HS-5 (cell line): ENCODE measurements at places on chromosomes 4 and X.

DNA sequence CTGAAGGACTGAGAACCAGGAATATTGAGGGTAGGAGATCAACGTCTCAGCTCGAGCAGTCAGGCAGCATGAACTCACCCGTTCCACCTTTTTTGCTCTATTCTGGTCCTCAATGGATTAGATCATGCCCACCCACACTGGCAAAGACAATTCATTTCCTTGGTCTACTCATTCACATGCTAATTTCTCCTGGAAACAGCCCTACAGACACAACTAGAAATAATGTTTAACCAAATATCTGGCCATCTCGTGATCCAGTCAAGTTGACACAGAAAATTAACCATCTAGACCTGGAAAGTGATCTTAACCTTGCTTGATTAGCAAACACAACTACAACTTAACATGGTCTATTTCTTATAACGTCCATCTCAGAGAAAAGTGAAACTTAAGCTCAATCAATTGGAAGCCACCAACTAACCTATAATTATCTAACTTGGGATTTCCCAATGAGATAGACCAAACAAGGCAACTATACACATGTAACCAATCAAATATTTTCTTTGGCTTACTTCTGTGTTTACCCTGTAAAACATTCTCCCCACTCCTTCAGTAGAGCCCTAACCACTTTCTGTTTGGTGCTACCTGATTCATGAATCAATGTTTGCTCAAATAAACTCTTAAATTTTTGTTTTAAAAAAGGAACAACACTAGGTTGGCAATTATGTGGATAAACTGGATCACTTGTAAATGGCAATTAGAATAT lies 69.7 kb upstream of the MAMLD1 start:
- DNase-seq: no peak

- peak; percentile 46 for DNase-seq
Observed at GRCh38 chr4:10655968-10656367, 28.6 kb downstream of the CLNK start.

- DNase-seq: no peak
Observed at GRCh38 chr4:6231663-6232165, 31.4 kb upstream of the JAKMIP1 start.

DNA sequence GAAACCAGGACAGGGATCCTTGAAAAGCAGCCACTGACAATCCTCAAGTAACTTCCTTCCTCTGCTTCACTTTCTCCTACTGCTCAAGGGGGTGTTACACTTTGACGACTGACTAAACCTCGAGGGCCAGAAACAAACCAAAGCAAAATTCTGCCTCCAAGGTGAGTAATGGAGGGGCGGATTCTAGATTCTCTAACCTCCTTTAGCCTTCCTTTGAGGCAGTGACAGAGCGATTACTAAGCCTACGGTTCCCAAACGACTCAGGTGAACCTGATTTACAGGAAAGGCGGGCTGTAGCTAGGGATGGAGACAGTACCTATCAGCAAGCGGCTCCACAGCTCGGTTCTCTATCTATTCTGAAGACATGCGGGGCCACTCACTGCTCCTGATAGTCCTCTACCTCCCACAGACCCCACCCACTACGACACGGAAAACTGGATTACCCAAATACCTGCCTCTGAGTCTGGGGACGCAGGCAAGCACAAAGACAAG lies 487 bp downstream of the TBCK start:
- no peak for DNase-seq

DNA sequence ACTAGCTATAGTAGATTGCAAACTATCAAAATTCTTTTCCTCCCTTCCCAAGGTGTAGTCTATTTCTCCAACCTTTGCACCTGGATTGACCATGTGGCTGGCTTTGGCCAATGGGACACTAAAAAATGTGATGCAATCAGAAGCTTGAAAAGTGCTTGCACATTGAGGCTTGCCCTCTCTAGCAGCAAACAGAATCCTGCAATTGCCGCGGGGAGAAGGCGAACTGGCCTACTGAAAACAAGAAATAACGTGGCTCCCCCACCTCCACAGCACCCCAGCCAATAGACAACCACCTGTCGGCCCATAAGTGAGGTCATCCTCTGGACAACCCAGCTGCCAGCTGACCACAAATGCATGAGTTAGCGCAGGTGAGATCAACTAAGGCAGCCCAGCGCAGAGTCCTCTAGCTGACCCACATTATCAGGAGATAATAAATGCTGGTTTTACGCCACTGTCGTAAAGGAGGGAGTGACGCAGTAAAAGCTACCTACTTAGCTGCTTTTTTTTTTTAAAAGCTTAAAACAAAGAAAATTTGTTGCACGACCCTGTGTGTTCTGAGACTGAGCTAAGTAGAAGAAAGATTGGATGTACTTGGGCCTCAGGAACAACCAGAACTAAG lies 95.2 kb downstream of the GK start:
- no peak for DNase-seq

GRCh38 chr4:144715230-144715629 lies 69.3 kb downstream of the HHIP start:
- no peak for DNase-seq

GRCh38 chr4:129747756-129748155 lies 651.8 kb downstream of the C4orf33 start:
- no peak for DNase-seq

DNA sequence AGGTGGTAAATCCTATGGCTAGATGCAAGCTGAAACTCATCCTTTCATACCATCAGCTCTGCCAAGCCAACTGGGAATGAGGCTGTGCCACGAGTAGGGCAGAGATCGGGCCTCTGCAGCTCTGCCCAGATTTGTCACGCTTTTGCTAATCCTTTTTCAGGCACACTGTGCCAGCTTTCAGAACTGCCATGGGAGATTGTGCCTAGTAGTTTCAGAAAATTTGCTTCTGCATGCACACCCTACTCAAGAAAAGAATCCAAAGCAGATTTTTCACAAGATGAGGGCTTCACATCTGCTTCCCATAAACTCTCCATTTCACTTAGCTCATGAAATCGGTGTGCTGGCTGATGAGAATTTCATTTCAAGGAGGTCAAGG lies 3.3 kb upstream of the ADH7 start:
- DNase-seq: no peak

DNA sequence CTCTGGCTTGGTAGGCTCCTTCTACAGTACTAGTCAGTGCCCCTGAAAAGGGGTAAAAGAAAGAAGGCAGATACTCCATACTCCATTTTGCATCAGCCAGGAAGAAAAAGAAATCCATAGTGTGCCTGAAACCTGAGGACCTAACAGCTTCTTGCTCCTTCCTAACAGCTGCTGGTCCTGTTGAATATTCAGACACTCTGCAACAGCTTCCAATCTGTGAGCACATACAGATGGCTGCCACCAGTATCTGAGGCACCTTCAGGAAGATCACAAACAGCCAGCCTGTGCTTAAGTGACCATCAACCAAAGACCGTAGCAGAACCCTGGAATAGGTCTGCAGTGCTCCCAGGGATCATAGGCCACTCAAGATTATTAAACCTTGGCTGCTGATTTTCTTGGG lies 4.3 kb downstream of the GIMD1 start:
- no peak for DNase-seq

DNA sequence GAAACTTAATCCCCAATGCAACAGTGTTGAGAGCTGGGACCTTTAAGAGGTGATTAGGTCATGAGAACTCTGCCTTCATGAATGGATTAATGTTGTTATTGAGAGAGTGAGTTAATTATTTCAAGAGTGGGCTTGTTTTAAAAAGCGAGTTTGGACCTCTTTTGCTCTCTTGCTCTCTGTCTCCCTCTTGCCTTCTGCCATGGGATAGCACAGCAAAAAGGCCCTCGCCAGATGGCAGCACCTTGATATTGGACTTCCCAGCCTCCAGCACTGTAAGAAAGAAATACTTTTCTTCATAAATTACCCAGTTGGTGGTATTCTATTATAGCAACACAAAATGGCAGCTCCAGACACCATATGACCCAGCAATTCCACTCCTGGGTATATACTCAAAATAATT lies 7.0 kb upstream of the ATP6AP2 start:
- no peak for DNase-seq

DNA sequence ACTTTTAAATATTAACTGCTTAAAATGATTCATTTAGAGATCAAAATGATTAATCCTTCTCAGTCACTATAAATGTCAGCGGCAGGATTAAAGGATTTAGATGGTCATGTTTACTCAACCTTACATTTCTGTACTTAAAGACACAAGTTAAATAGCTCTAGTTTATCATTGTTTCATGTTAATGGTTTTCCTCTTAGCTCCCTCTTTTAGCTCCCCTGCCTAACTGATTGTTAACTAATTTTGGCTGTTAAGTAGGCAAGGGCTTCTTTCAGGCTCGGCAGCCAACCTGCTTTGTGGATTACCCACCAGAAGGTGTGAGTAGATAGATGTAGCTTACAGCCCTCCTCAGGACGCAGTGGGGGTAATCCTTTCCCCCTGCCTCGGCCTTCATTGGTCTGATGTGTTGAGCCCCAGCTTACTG lies 96.0 kb downstream of the TENM3 start:
- DNase-seq: no peak

GRCh38 chrX:144379156-144379555 lies 495.3 kb downstream of the UBE2NL start:
- no peak for DNase-seq

- DNase-seq: no peak
Observed at GRCh38 chr4:13481569-13481968, 2.6 kb downstream of the RAB28 start.

DNA sequence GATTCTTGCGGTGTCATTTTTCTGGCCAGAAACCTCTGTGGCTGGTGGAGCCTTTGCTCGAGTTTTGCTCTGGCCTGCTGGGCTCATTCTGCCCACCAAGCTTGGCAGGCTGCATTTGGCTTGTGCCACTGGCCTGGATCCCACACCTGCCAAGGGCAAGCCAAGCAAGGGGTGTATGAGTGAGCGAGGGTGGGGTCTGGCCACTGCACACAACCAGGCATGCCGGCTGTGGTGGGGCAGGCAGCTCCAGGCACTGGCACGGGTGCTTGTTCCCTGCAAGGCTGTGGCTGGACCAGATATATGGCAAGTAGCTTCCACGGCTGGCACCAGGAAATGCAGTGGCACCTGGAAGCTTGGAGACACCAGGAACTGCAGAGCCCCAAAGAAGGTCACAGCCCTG lies 68.6 kb upstream of the PPP3CA start:
- no peak for DNase-seq

GRCh38 chr4:56142088-56142487 lies 193.3 kb downstream of the CEP135 start:
- DNase-seq: no peak

- DNase-seq: no peak
Observed at GRCh38 chr4:64250061-64250460, 159.2 kb downstream of the TECRL start.

DNA sequence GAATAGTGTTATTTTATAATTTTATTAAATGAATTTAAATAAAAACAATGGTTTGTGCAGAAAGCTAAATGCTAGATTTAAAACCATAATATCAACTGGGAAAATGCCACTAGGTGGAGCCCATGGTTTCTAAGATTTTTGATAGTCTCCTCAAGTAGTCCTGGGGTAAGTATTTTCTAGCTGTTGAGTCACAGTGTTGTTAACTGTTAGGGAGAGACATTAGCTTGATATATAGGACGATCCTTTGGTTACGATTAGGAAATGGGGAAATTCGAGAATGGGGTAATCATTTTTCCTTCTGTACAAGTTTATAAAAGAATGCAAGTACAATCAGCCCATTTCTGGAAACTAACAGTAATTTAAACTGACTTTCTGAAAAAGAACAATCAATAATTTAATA lies 378.4 kb downstream of the ANKRD50 start:
- peak; percentile 60 for DNase-seq

GRCh38 chrX:19647159-19647558 lies 131.9 kb upstream of the MAP3K15 start:
- DNase-seq: no peak

DNA sequence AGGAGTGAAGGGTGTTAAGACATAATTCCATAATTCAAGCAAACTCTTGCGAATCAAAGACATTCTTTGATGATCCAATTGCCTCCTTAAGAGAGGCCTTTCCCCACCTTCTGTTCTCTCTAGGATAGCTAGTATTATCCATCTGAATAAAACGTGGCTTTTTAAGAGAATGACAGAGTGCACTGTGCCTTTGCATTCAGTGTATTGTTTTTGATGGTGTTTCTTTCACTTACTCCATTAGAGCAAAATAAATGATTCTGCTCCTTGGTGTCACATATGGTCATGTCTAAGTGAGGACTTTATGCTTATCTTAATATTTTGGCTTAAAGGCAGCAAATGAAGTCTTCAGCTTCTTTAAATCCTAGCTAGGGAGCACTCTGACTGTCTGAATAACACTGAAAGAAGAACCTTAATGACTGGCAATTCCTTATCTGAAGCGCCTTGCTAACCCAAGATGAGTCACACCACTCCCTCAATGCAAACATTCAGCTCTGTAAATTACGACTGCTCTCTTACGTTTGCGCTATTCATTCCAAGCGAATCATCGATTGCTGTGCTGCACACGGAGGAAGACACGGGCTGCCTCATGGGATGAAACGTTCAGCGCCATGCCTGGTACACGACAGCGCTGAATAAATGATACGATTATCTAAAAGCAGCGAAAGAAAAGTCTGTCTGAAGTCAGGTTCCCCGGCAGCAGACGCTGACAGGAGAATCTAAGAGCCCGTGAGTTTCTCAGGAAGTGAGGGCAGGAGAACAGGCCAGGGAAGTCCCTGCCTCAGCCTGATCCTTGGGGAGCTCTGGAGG lies 35.1 kb upstream of the GEMIN8 start:
- DNase-seq: no peak

- no peak for DNase-seq
Observed at GRCh38 chr4:99893839-99894160, 427 bp downstream of the LAMTOR3 start.

- DNase-seq: no peak
Observed at GRCh38 chr4:129043523-129043922, 49.8 kb downstream of the SCLT1 start.

- DNase-seq: no peak
Observed at GRCh38 chr4:74537459-74537858, 92.5 kb downstream of the AREG start.

DNA sequence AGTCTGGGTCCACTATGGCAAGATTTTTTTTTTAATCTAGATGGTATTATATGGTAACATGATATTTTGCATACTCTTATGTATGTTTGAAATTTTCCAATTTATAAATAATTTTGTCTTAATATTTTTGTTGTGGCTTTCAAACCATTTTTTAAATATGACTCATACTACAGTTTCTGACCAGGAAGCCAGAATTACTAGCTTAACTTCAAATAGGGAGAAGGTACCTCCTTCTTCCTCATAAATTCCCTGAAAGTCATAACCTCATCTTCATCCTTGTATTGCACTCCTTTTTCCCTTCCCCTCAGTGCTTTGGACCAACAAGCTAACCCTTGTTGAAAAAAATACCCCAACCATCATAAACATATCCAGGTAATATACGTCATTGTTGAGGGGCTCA lies 21.6 kb downstream of the ARAP2 start:
- DNase-seq: no peak

DNA sequence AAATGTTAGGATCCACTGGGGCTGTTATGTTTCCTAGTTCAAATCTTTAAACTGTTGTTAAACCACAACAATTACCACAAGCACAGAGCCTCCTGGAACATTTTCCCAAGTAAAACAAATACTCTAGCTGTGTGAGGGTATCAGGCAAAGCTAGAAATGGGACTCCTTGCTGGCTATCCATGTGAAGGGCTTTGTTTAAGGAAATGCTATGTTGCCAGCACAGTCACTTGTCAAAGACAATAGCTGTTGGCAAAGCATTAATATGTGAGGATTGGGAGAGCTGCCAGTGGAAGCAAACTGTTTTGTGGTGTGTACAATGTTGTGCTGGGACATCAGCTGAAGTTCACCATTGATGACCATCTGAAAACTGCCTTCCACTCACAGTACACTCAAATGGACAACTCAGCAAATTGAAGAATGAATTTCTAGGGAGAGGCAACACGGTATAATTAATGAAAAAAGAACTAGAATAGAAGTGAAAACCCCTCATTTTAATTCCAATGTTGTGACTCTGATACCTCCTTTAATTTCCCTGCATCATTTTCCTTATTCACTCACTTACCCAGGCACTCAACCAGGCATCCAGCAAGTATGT lies 100.8 kb downstream of the ANXA3 start:
- no peak for DNase-seq
